ENCODE measurements at places on chromosomes 6 and 20.

- no peak for DNase-seq
Measured at GRCh38 chr6:3384241-3385143, 72.4 kb downstream of the SLC22A23 start.

DNA sequence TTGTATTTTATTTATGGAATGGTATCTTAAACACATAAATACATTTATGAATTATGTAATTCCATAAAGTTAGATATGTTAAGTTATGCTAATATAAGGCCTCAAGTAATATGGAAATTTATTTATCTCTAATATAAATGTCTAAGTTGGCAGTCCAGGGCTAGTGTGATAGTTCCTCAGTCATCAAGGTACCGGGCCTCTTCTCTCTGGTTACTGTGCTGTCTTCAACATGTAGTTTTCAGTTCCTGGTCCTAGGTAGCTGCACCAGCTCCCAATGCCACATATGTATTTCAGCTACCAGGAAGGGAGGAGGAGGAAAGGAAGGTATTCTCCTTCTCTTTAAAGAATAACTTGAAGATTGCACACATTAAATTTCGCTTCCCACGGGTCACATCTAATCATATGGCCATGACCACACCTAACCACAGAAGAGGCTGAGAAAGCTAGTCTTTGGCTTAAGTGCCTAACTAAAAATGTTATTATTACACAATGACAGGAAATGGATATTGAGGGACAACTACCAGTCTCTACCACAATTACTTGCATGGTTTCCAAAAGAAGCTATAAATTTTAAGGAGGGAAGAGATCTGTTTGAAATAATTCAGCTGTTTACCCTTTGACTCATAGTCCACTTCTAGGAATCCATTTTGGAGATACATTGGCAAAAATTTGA, 68.6 kb downstream of the BCKDHB start:
- no peak for DNase-seq

DNA sequence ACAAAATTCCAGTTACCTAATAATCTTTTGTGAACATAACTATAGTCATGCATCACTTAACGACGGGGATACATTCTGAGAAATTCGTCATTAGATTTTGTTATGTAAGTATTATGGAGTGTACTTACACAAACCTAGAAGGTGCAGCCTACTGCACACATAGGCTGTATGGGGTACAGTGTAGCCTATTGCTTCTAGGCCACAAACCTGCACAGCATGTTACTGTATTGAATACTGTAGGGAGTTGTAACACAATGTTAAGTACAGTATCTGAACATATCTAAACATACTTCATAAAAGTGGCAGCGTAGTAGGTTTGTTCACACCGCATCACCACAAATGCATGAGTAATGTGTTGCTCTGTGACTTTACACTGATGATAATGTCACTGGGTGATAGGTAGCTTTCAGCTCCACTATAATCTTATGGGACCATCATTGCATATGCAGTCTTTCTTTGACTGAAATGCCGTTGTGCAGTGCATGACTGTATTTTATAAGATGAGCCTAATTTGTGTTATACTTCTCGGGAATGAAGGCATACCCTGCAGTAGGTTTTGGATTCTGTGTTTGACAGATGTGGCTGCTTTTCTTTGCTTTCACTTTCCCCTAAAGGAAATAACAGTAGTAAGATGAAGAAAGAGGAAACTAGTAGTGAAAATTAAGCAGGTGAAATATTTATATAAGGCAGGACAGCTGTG, 365.6 kb downstream of the FARS2 start:
- no peak for DNase-seq

GRCh38 chr20:57384486-57384885, 6.7 kb upstream of the RBM38 start:
- no peak for DNase-seq

GRCh38 chr6:133809406-133809805, 79.5 kb upstream of the TCF21 start:
- no peak for DNase-seq

DNA sequence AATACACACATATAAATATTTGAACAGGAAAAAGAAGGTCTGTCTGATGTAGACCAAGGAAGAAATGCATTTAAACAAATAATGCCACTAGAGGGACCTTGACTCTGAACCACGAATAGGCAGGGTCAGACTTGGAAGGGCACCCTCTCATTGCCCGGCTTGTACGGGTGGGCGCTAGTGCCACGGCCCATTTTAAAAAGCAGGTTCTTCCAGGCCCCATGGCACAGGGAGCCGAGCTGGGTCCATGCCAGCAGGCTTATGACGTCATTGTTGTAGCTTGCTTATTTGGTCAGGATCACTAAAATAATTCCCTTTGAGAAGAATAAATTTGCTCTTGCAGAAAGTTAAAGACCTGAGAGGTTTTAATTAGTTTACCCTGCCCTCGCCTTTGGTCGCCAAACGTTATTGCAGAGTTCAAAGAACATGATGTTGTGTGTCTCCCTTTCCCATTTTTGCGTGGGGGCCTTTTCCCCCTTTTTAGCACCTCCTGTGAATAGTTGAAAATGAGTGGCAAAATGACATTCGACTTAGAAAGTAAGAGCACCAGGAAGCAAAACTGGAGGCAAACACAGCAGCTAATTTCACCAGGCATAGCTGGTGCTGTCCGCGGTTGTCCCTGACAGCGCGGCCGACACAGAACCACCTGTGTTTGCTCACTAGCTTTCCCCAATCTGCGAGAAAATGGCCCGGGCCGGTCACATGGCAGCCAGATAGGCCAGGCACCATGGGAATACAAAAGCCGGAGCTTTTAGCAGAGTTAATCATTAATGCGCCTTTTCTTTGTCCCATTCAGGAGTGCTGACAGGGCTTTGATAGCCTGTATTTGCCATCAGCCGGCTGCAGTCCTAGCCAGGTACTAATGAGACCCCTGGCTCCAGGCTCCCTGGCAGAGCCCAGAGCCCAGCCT, 93.8 kb downstream of the FOXA2 start:
- no peak for DNase-seq

- no peak for DNase-seq
Measured at GRCh38 chr20:61619751-61620150, 367.7 kb downstream of the CDH4 start.

GRCh38 chr6:56102216-56102615, 145.2 kb downstream of the COL21A1 start:
- no peak for DNase-seq

GRCh38 chr6:43129434-43130194, 41.5 kb upstream of the SRF start:
- DNase-seq: no peak

GRCh38 chr6:140909625-140910024, 1223.1 kb upstream of the GJE1 start:
- no peak for DNase-seq

DNA sequence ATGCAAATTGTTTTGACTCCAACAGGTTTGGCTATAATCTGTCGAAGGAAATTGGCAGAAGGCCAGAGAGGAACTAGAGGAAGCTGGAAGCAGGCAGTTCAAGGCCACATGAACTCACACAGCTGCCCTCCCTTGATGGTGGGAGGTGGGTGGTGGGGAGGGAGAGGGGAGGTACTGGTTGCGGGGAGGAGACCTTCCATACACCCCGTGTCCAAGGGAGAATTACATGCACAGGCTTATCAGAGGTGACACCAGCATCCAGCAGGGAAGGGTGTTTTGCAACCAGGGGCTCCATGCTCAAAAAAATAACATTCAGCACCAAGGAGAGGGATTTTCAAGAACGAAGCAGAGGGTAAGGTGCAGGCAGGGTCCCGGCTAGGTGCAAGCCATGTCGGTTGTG, 9.1 kb downstream of the PRND start:
- DNase-seq: no peak

- no peak for DNase-seq
Measured at GRCh38 chr20:52665441-52665840, 306.7 kb upstream of the TSHZ2 start.

All from stimulated activated CD4-positive, alpha-beta T cell treated with anti-CD3 and anti-CD28 coated beads, TNF-alpha, amount 100 ng/mL, for 1 hour (primary cell).